Smooth muscle cell of trachea (primary cell): ENCODE measurements at places on chromosomes 2 and 18. TPM values are rescaled to one million over a fixed set of nuclear protein-coding genes. Genes with fewer than 3 reads are reported as not detected.

The SALL3 gene
- 0.17 TPM in 1 of 2 replicates, not detected in the other for total RNA-seq

The STAT4 gene
- total RNA-seq: 0.99 and 1.2 TPM in 2 replicates

The CYBRD1 gene
- 234 and 497 TPM in 2 replicates for total RNA-seq

The PSMD14 gene
- total RNA-seq: 50.3 and 119 TPM in 2 replicates

The EML6 gene
- total RNA-seq: 0.15 and 0.66 TPM in 2 replicates
